PC-9 (cell line): ENCODE measurements at places on chromosomes 2 and 18. TPM values are rescaled to one million over a fixed set of nuclear protein-coding genes. Genes with fewer than 3 reads are reported as not detected.

OSBPL6 gene
- 2.6 and 3.5 TPM in 2 replicates for total RNA-seq

CHN1 gene
- 11.8 and 14.0 TPM in 2 replicates for total RNA-seq

RGPD3 gene
- total RNA-seq: 0.09 TPM in 1 of 2 replicates, not detected in the other

ATG16L1 gene
- total RNA-seq: 55.7 and 63.9 TPM in 2 replicates

MAP3K19 gene
- not detected in 2 replicates for total RNA-seq

WDR7 gene
- total RNA-seq: 5.9 and 7.7 TPM in 2 replicates

POU3F3 gene
- total RNA-seq: not detected in 2 replicates

DLX1 gene
- total RNA-seq: 0.87 TPM in 1 of 2 replicates, not detected in the other

POTEI gene
- not detected in 2 replicates for total RNA-seq
